ENCODE measurements at places on chromosomes 5 and 9. TPM values are rescaled to one million over a fixed set of nuclear protein-coding genes. Genes with fewer than 3 reads are reported as not detected.

DNA sequence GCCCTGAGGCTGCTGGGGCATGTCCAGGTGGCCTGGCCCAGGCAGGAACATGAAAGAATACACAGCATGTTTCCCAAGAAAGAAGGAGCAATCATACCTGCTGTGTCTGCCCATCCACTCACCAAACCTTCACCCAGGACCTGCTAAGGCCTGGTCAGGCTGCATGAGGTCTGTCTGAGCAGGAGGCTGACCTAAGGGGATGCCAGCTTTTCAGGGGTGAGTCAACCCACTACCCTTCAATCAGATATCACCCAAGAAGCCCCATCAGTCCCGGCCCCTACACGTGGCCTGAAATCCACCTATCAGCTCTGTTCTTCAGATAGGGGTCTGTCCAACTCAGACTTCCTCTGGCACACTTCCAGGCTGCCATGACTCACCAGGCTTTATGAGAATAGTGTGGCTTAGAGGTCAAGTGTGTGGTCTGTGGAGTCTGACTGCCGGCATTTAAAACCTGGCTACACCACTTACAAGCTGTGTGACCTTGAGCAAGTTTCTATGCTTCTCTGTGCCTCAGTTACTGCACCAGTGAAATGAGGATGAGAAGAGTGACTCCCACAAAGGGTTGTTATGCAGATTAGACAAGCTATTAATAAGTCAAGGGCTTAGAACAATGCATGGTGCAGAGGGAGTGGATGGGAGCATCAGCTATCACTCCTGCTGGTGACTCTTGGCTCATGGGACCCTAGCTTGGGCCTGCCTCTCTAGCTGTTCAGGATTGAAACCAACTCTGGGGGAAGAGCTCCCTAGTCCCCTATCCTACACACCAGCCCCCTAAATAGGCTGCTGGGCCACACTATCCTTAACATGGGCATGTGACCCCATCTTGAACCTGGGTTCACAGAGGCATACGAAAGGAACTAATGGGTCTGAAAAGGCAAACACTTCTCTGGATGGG is 130.3 kb downstream of the PAX5 start:
- no peak overlapping the region for H3K4me3 ChIP-seq
- H3K27ac ChIP-seq, result no peak overlapping the region
- no peaks in the 10 kb centered on the region for H3K4me1 ChIP-seq
- H3K36me3 ChIP-seq, result no peaks in the 10 kb centered on the region
- DNase-seq, result no peak

- H3K4me3 ChIP-seq, result no peak overlapping the region
- H3K36me3 ChIP-seq, result no peaks in the 10 kb centered on the region
- no peak for DNase-seq
- H3K27ac ChIP-seq, result no peak overlapping the region
- H3K4me1 ChIP-seq, result no peaks in the 10 kb centered on the region
Observed at GRCh38 chr5:3615217-3615616, 19.6 kb downstream of the IRX1 start.

DNA sequence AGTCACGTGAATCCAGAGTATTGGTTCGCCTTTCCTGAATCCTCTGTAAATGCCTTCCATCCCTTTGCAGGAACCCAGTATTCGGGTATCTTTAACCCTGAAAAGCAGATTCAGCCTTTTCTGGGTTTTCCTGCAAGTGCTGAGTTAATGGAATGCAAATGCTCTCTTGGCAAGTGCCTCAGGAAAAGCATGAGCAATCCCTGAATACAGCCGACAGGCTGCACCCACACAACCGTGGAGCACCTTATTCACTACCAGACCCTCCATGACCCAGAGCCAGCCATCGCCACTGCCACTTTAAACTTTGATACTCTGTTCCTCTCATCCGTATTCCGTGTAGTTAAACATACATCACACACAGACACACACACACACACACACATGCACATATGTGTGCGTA is 54.4 kb downstream of the ZNF622 start:
- H3K4me1 ChIP-seq, result no peaks in the 10 kb centered on the region
- H3K4me3 ChIP-seq, result no peak overlapping the region
- H3K27ac ChIP-seq, result no peak overlapping the region
- no peaks in the 10 kb centered on the region for H3K27me3 ChIP-seq
- H3K36me3 ChIP-seq, result no peaks in the 10 kb centered on the region

- peaks cover 6% of the 10 kb centered on the region for H3K36me3 ChIP-seq
- H3K27me3 ChIP-seq, result no peaks in the 10 kb centered on the region
- H3K4me3 ChIP-seq, result peak overlapping the region; percentile 92
- peak overlapping the region; percentile 91 for H3K27ac ChIP-seq
- H3K4me1 ChIP-seq, result peaks cover 45% of the 10 kb centered on the region
Observed at GRCh38 chr9:127567730-127568617, 44.1 kb upstream of the STXBP1 start.

- no peak for DNase-seq
- no peaks in the 10 kb centered on the region for H3K4me1 ChIP-seq
- H3K27ac ChIP-seq, result no peak overlapping the region
- no peaks in the 10 kb centered on the region for H3K36me3 ChIP-seq
Observed at GRCh38 chr5:142474431-142475094, 149.7 kb upstream of the SPRY4 start.

CCL27 gene
- not detected for total RNA-seq

DNA sequence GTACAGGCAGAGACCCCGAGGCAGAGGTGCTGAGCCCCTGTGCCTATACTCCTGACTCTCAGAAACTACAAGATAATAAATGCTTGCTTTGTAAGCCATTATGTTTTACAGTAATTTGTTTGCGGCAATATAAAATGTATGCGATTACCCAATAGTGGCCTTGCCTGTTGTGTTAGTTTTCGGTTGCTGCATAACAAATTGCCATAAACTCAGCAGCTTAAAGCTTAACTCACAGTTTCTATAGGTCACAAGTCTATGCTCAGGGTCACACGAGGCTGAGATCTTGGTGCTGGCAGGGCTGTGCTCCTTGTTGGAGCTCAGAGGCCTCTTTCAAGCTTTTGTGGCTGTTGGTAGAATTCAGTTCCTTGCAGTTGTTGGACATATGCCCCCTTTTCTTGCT is 114.8 kb downstream of the COL23A1 start:
- no peaks in the 10 kb centered on the region for H3K36me3 ChIP-seq
- DNase-seq, result no peak
- H3K27ac ChIP-seq, result no peak overlapping the region
- no peak overlapping the region for H3K4me3 ChIP-seq
- H3K27me3 ChIP-seq, result no peaks in the 10 kb centered on the region
